GM12878 (cell line): ENCODE measurements at places on chromosomes 12 and 14. TPM values are rescaled to one million over a fixed set of nuclear protein-coding genes. Genes with fewer than 3 reads are reported as not detected.

DNA sequence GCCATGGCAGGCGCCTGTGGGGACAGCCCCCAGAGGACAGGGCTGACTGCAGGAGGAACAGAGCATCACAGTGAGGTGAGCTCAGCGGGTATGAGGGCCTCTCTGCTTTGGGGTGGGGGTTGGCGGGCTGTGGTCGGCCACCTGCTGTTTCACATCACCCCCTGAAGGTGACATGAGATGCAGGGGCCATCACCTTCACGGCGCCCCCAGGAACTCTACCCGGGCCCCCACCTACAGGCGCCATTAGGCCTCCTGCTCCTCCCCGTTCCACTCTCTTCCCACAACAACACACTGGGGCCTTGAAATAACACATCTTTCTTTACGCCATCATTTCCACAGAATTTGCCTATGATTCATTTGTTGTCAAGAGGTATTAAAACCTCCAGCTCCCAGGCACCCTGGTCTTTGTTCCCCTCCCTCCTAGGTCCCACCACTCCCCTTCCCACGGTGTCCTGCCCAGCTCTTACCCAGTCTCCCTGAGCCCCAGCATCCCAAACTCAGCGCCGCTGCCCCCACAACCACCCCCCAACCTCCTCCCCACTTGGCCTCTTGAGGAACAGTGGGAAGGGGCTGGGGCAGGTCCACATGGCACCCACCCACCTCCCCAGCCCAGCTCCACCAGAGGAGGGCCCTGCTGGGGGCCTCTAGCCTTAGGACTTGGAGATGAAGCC, 12.7 kb upstream of the HDAC7 start:
- DNase-seq, result no peak

IQSEC3 gene
- polyA plus RNA-seq, result not detected in 2 replicates

DNA sequence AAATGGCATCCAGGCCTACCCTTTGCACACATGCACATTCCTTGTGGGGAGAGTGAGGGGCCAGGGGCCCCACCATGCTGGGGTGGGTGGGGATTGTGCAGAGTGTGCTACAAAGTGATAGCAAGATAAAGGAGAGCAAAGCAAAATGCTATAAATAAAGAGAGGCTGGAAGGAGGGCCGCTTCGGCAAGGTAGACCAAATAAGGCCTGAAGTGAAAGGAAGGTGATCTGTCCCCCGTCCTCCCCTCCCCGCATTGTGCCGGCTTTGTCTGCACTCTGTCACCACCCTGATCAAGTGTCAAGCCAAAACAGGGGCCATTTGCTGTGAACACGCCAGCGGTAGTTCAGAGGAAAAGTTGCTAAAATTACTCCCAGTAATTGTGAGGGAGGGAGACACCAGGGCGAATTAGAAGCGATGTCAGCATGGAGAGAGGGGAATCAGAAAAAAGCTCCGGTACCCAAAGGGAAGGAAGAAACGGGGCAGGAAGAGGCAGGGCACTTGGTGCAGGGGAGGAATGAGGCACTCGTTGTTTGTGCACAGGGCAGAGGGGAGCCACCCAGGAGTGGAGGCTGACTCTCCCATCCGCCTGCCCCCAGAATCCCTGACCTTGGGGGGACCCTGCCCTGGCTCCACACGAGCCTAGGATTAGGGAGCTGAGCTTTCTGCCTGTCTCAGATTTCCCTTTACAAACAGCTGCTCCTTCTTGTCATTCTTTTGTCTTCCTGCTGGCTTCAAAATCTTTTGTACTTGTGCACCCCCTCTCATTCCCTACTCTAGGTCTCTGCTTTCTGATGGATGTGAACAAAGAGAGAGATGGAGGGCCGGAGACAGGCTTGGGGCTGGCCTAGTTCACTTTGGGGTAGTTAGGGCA, 2.9 kb upstream of the MYH7 start:
- no peak for DNase-seq

GZMH gene
- not detected in 2 replicates for polyA plus RNA-seq

- DNase-seq, result no peak
Observed at GRCh38 chr12:49344486-49345050, 2.1 kb upstream of the DNAJC22 start.

DNA sequence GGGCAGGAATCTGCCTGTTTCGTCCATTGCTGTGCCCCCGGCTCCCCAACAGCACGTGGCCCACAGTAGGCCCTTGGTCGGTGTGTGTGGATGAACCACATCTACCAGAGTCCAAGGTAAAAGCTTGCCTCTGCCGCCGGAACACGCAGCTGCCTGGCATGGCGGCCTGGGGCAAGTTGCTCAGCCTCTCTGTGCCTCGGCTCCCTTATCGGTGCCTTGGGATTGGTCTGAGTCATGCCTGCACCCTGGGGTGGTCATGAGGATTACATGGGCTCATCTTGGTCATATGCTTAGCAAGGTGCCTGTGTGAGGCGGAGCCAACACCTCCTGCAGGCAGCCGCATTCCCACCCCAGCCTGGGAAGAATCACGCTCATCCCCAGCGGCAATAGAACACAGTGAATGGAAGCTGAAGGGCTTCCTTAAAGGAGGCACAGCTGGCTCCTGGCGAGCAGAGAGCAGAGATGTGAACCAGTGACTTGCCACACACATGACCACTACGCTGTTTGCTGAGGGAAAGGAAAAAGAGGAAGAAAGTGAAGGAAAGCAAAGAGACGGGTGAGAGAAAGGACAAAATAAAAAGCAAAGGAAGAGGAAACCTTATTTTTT, 5.5 kb upstream of the SCARB1 start:
- DNase-seq, result no peak
